NCI-H2029 treated with DMSO at 0.1 percent for 48 hours (cell line): ENCODE measurements at places on chromosomes 3 and 15.

DNA sequence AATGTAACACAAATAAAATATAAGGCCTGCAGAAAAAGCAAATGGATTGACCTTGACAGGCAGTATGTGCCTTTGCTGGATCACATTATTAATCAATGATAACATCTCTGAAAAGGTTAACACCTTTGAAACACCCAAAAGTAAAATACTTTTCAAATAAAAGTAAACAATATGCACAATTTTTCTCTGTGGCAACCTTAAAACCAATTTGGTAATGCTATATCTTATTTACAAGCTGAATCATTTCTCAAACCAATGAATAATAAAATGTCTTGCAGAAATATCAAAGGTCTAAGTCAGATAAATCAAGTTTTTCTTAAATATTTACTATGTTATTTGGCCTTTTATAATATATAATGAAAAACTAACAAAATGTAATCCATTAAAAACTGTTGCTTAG is 1018.7 kb downstream of the ROBO1 start:
- DNase-seq = no peak

GRCh38 chr15:56537881-56538280 is 72.9 kb upstream of the MNS1 start:
- DNase-seq = no peak

GRCh38 chr15:68557469-68558317 is 21.1 kb upstream of the CORO2B start:
- no peak for DNase-seq

DNA sequence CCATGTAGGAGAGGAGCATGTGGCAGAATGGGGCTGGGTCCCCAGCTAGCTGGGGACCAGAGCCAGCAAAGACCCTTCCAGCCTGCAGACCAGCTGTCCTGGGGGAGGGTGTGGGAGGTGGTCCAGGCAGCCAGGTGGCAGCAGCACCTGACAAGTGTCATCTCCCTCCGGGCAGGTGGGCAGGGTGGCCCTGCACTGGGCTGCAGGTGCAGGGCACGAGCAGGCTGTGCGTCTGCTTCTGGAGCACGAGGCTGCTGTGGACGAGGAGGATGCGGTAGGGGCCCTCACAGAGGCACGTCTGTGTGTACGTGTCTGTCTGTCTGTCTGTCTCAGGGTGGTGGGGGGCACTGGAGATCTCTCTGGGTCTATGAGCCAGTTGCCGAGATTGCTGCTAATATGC is 5.5 kb downstream of the ANKDD1A start:
- DNase-seq = no peak

DNA sequence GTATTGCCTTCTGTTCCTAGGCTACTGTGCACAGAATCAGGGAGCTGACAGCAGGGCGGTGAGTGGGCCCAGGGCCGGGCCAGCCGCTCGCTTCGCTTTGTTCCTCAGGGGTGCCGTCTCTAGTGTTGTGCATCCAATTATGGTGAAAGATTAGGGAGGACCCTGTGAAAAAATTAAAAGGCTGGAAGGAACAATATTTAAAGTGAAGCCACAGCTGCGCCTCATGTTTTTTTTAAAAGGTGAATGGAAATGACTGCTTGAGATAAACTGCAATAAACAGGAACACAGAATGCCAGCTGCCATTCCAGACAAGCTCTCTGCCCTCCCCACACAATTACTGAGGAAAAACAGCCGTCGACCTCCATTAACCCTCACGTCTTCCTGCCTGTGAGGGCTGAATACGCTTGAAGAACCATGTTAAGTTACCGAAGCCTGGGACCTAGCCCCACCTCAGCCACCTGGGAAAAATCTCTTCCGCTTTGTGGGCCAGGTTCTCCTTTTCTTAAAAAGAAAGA is 132.0 kb upstream of the IL12A start:
- DNase-seq = no peak

GRCh38 chr15:33021806-33022389 is 172.6 kb downstream of the FMN1 start:
- DNase-seq = peak; percentile 14

DNA sequence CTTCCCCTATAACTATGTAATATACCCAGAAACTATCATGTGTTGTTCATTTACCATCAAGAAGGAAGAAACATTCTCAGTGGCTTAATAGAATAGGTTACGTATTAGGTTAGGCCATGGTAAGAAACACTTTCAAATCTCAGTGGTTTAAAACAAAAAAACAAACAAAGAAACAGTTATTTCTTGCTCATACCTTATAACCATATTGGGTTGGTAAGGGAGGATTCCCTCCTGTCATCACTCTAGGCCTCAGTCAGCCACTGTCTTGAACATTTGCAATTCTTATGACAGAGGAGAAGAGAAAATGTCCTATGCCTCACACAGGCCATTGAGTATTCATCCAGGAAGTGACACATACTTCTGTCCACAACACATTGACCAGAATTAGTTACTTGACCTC is 727.7 kb upstream of the NECTIN3 start:
- DNase-seq = no peak

- no peak for DNase-seq
These were observed 57.8 kb upstream of the NUDT16 start for GRCh38 chr3:131323792-131324191.

DNA sequence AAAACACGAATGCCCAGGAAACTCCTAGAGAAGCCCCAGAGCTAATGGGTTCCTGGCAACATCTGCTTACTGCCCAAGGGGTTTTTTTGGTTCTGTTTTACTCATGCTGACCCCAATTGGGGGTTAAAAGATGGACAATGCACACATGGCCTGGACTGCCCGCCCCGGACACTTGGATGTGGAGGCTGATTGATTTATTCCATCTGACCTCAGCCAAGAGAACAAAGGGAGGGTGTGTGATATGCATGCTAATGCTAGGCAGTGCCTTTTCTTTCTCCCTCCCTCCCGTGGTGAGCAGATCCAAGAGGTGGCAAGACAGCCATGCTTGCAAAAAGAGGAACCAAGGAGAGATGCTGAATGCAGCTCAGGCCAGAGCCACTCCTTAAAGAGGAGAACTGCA is 3.3 kb upstream of the LRTM1 start:
- no peak for DNase-seq

DNA sequence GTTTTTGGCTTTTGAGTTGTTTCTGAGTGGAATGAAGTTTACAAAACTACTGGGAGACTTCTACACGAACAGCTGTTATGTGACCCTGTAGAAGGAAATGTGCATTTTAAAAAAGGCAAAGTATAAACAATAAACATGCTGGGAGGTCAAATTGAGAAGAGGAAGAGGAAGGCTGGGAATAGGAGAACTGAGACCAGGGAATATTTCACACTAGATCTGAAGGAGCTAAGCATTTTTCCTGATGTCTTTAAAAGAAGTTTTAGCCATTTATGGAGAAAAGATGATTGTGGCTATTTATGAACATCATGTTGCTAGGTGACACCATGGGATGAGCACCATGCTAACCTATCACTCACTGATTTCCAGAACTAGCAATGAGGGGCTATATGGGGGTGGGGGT is 76.3 kb upstream of the FAM98B start:
- no peak for DNase-seq
